Fibroblast of upper back skin (primary cell): ENCODE measurements at places on chromosomes 3 and 15.
A peak's percentile ranks its signal among the peaks of the same experiment; 100 is the strongest.

DNA sequence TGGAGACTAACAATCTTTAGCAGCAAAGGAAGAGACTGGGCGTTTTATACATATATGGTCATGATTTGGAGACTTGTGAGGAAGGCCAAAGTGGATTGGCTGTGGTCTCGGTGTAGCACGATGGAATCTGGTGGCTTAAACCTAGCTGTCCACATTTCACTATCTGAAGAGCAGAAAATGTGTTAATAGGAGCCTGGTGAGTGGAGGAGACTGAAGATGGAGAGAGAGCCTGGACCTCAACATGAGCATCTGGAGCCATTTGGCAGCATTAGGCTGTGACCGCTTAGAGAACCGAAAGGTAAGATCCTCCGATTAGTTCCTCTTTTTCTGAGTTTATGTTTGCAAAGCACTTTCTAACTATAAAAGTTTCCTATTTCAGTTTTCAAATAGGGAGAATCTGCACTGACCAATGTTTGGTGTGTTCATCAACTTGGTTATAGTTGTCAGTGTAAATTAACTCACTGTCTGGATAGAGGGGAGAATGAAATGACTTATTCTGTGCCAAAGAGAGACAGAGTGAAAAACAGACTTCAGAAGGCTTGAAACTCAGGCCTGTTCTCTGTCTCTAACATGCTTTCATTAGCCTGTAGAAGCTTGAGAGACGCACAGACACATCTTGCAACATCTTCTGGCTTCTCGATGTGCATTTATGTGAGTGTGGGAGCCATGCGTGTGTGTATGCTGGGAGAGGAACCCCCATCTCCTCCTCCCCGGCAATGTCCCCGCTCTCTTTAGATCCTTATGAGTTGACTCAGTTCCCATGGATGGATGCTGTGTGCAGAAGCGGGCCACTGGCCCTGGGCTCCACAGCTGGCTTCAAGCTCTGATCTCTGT, 244.7 kb upstream of the TBL1XR1 start:
- DNase-seq: no peak

- DNase-seq: peak; percentile 23
Observed at GRCh38 chr15:85443593-85444087, 63.2 kb downstream of the AKAP13 start.

DNA sequence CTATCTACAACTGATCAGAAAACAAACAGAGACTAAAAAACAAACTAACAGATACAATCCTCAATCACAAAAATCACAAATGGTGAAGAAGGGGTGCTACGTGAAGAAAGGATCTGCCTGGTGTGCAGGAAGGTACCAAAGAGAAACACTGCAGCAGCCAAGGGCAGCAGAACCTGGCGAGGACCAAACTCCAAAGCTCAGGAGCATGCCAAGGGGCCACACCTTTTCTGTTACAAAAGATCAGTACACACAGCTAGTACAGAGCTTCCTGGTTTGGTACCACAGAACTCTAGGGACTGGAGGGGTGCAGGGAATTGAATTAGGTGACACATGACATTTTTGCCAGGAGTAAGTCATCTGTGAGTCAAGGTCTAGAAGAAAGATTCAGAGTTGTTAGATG, 107.4 kb upstream of the GRM7 start:
- DNase-seq: no peak

DNA sequence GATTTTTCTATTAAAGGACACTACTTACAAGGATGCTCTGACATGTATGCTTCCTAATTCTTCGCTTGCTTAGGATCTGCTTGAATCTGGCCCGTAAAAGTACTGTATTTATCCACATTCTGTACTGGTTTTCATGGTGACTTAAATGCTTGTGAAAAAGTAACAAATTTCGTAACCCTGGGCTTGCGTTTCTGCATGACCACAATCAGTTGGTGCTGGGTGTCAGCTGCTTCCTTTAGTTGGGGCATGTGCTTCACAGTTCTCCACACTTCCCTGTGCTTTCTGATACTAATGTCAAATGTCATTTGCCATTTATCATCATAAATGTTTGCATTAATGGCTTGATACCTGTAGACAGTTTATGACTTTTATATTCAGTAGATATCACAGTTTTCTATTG, 218.4 kb upstream of the MLF1 start:
- DNase-seq: no peak

GRCh38 chr15:68023307-68024101, 30.6 kb upstream of the PIAS1 start:
- no peak for DNase-seq

- no peak for DNase-seq
Observed at GRCh38 chr15:45594319-45594718, 7.1 kb downstream of the BLOC1S6 start.

GRCh38 chr15:44033894-44034293, 161.2 kb downstream of the FRMD5 start:
- DNase-seq: peak; percentile 65

DNA sequence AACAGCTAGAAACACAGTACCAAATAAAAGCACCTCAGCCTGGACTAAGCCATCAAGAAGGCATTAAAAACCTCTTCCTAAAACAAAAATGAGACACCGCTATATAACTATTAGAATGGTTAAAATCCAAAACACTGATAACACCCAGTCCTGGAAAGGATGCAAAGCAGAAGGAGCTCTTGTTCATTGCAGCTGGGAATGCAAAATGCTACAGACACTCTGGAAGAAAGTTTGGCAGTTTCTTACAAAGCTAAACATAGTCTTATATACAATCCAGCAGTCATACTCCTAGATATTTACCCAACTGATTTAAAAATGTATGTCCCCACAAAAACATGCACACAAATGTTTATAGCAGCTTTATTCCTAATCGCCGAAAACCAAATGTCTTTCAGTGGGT, 35.7 kb downstream of the CHSY1 start:
- DNase-seq: no peak

DNA sequence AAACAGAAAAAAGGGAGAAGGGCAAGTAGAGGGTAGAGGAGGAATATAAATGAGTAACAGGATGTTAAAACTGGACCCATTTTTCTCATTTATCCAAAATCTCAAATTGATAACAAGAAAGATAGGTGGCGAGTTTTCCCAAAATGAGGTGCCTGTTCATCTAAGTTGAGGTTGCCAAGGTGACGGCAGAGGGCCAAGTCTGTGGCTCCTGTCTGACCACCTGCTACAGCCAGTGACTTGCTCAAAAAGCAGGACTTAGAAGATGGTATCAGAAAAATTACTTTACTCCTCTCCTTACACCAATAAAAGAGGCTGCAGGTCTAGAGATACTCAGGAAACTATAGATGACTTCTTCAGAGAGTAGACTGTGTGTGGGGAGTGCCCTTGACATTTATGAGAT, 137.6 kb upstream of the ZNF385D start:
- DNase-seq: no peak

DNA sequence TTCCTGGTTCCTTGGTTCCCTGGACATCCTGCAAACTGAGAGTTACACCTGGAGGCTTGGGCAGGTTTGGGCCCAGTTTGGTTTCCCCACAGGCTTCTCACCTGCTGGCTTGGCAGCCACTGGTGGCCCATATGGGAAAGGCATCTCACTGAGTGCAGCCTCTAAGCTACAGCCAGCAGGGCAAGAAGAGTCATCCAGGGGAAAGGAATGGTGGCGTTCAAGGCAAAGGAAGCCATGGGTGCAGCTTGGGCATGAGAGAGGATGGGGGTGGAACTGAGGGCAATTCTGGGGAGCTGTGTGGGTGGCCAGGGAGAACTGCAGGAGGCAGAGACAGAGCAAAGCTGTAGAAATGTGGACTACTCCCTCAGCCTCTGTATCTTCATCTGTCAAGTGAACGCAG, 106.4 kb downstream of the EPHB1 start:
- no peak for DNase-seq

DNA sequence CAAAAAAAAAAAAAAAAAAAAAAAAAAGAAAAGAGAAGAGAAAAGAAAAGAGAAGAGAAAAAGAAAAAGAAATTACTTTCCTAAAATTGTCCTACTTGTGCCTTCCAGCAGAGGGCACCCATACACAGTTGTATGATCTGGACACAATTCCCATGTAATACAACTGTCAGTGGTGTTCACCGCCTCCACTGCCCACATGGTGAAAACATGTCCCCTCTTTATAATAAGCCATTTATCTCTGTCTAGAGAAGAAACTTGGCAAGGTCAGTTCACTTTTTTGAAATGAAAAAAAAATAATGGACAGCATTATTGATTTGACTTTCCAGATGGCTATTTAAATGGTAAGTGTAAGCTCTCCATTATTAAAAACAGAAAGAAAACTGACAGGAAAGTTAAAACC, 459.4 kb downstream of the GBE1 start:
- DNase-seq: peak; percentile 67

DNA sequence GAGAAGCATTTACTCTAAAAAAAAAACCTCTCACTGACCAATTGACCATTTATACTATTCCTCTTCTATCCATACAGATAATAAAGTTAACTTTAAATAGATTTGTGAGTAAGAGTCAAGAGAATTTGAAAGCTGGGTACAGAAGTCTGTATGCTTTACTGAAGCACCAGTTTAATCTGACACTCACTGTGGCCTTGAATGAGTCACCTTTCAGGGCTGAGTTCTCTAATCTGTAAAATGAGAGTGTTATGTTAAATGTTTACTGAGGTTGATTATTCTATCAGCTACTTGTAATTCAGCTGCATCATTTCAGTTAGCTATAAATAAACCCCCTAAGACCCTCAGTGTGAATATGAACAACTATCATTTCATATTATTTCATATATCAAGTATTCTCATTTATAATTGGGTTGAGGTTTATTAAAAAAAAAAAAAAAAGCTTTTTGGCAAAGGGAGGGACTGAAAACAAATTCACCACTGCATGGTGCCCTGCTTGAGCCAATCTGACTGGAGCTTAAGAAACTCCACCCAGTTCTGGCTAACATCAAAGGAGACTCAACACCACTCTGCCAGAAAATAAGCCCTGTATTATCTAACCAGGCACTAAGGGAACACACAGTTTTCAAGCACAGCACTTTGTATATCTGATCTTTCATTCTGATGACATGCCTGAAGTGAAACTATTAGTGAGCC, 2.8 kb downstream of the MAP4 start:
- DNase-seq: peak; percentile 69

- DNase-seq: no peak
Observed at GRCh38 chr15:75544359-75544758, 34.8 kb downstream of the PTPN9 start.

GRCh38 chr3:150286390-150287147, 121.5 kb upstream of the TSC22D2 start:
- peak; percentile 56 for DNase-seq

GRCh38 chr15:50009634-50010033, 109.4 kb downstream of the ATP8B4 start:
- DNase-seq: no peak

GRCh38 chr3:27789420-27789819, 67.3 kb upstream of the EOMES start:
- DNase-seq: no peak

GRCh38 chr3:137807998-137808397, 43.9 kb downstream of the SOX14 start:
- no peak for DNase-seq

DNA sequence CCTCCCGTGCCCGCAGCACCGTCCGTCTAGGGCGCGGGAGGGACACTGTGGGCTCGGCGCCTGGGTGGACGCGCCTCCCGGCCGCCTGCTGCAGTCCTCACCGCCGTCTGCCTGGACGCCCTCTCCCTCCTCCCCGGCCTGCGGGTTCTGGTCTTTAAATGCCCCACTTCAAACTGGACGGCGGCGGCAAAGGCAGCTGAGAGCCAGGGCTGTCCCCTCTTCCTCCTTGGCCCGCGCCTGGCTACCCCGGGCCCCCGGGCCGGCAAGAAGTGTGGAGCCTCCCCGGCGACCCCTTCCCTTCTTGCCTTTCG, 426 bp downstream of the CBLB start:
- peak; percentile 35 for DNase-seq

- no peak for DNase-seq
Observed at GRCh38 chr15:59438625-59439290, 772 bp downstream of the FAM81A start.

- DNase-seq: no peak
Observed at GRCh38 chr15:85631018-85631417, 163.7 kb downstream of the KLHL25 start.

GRCh38 chr15:51561271-51561670, 61.3 kb downstream of the DMXL2 start:
- no peak for DNase-seq

DNA sequence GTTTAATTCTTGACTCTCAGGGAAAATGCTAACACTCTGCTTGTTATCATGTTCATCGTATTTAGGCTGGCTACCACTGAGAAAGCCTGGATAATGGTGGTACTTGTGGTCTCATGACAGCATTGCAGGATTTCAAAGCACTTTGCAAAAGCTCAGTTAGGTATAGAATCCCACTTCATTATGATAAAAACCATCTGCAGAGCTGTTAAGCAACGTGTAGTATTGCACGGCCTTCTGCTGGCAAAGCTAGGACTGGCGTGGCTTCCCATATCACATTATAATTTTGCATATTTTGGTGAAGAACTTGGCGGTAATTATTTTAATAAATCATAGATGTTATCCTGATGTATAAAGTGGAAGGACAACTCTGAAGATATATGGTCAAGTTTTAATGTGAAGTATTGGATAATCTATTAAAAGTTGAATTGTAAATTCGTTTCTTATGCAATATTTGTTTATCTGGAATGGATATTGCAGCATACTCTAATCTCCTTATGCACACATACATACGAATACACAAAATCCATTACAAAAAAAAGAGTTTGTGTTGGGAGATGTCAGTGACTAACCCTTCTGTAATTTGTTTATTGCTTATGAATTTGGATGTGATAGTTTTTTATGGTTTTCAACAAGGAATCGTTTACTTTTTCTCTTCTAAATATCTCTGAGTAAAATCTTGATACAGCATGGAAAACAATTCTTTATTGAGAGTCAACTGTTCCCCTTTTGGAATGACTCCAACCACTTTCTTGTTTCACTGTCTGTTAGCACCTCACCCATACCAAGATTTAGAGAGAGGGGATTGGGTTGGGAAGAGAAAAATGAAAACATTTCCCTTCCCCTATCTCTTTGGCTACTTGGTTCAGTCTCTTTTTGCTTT, 9.2 kb downstream of the RAB8B start:
- peak; percentile 70 for DNase-seq

DNA sequence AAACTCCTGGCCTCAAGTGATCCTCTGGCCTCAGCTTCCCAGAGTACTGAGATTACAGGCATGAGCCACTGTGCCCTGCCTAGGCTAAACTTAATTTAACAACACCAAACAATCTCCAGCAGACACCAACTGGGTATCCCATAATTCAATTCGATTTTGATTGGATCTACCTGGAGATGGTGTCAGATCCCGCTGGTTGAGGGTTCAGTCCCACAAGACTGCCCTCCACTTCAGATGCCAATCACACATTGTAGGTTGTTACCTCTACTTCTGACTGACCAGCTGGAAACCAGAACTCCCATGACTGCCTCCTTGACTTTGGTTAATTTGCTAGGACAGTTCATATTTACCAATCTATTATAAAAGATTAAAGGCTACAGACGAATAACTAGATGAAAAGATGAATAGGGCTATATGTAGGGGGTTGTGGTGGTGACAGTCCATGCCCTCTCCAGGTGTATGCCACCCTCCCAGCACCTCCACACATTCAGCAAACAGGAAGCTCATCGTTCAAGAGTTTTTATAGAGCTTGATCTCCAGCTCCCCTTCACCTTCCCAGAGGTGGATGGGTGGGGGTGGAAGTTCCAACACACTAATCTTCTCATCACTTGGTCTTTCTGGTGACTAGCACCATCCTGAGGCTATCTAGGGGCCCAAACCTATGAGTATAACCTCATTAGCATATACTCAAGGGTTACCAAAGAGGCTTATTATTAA, 9.3 kb downstream of the B2M start:
- DNase-seq: no peak
